ENCODE measurements at places on chromosomes 7 and 10.

GRCh38 chr7:140342727-140343514, 55.4 kb downstream of the SLC37A3 start:
- DNase-seq, result no peak

- no peak for DNase-seq
Measured at GRCh38 chr10:89076120-89076519, 85.5 kb downstream of the FAS start.

GRCh38 chr10:12634621-12634931, 285.2 kb downstream of the CAMK1D start:
- DNase-seq, result no peak

GRCh38 chr10:116970050-116970449, 34.9 kb downstream of the SHTN1 start:
- no peak for DNase-seq

DNA sequence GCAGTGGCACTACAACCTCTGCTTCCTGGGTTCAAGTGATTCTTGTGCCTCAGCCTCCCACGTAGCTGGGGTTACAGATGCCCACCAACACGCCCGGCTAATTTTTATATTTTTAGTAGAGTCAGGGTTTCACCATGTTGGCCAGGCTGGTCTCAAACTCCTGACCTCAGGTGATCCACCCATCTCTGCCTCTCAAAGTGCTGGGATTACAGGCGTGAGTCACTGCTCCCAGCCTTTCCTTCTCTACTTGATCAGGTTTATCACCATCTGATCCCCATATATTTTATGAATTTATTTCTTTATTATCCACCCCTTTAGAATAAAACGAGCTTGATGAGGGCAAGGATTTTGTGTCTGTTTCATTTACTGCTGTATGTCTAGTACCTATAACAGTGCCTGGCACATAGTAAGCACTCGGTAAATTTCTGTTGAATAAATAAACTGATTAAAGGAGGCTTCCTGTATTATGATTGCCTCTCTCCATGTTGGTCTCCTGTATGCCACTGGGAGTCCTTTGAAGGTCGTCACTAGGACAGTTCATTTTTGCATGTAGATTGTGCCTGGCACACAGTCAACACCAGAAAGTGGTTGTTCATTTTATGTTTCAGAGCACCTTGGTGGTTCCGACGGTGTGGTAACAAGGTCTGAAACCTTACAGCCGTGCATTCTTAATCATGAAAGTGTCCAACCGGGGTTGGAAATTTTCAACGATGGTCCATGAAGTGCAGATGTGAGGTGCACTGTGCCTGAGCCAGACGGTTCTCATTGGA, 9.6 kb upstream of the EIF3A start:
- DNase-seq, result no peak

DNA sequence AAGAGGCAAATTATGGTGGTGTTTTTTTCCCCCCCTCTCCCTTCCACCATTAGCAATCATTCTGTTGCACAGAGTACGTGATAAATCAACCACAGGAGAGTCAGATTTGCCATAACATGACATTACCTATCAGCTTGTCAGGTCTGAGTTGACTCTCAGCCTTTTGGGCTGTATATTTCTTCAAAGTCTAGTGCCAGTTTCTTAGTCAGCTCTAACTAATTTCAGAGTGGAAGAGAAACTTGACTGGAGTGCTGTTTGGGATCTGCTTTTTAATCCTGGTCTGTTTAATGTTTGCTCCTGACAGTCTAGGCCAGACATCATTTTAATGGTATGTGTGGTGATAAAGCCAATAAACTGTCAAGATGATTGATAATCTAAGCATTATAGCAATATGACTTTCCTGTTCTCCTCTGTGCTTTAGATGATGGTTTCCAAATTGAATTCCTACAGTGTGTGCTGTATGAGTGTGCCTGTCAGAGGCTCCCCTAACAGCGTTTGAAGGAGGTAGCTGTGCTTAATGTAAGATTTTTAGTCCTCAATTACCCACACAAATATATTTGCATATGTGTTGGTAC, 76.9 kb downstream of the LRMDA start:
- no peak for DNase-seq

GRCh38 chr7:44767912-44768627, 19.4 kb downstream of the ZMIZ2 start:
- no peak for DNase-seq

DNA sequence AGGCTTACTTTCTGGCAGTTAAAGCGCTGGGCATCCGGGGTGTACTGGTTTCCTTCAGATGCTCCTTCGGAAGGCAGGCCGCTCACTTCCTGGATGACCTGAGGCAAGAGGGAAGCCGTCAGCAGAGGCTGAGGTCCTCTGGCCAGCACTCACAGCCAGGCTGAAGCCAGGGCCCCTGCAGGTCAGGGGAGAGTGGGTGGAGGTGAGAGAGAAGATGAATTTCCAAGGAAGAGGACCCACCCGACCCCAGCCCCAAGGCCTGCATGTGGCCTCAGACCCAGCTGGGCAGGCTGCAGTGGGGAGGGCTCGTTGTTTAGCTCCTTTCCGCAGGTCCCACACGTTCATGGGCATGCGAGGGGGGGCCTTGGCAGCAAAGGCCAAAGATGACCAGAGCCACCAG, 71.3 kb downstream of the VWA2 start:
- DNase-seq, result no peak

- DNase-seq, result no peak
Measured at GRCh38 chr7:44678471-44679179, 70.0 kb upstream of the ZMIZ2 start.

DNA sequence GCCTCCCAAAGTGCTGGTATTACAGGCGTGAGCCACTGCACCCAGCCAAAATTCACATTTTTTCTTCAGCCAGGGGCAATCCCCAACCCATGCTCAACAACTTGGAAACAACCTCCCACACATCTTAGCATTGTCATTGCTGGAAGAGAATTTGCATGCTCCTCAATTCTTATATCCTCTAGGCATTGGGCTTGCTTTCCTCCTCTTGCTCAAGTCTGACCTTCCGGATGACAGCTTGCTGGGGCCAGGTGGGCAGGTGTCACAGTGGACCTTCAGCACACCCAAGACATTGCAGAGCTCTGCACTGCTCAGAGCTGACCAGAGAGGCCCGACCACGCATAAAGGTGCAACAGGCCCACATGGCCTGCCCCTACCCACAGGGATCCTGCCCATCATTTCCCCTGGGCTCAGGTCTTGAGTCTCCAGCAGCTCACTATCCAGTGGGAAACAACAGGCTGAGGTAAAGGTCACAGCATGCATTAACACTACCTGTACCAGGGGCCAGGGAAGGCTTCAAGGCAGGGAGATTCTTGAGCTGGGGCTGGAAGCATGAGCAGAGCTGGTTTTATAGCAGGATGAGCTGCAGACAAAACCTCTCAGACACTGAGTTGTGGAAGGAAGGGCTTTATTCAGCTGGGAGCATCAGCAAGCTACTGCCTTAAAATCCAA, 6.8 kb upstream of the GPR15LG start:
- DNase-seq, result no peak

Data from osteocyte (in vitro differentiated cells).